OCI-M1 (cell line): ENCODE measurements at places on chromosomes 3 and 15.

DNA sequence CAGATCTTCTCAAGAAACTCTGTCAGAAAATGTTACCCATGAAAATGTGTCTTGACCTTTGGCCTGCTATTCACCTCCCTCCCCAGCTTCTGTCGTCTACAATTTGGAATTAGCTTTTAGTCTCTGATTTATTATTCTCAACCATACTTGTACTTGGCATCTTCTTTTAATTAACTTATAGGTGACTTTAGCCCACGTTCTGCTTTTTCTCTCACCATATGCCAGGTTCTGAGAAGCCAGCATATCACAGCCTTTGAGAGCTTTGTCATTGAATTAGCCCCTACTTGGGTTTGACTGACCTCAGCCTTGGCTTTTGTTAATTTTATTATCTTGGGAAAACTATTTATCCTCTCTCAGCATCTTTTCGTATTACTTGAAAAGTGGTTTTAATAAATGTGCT is 355.9 kb downstream of the OXSM start:
- DNase-seq = no peak

DNA sequence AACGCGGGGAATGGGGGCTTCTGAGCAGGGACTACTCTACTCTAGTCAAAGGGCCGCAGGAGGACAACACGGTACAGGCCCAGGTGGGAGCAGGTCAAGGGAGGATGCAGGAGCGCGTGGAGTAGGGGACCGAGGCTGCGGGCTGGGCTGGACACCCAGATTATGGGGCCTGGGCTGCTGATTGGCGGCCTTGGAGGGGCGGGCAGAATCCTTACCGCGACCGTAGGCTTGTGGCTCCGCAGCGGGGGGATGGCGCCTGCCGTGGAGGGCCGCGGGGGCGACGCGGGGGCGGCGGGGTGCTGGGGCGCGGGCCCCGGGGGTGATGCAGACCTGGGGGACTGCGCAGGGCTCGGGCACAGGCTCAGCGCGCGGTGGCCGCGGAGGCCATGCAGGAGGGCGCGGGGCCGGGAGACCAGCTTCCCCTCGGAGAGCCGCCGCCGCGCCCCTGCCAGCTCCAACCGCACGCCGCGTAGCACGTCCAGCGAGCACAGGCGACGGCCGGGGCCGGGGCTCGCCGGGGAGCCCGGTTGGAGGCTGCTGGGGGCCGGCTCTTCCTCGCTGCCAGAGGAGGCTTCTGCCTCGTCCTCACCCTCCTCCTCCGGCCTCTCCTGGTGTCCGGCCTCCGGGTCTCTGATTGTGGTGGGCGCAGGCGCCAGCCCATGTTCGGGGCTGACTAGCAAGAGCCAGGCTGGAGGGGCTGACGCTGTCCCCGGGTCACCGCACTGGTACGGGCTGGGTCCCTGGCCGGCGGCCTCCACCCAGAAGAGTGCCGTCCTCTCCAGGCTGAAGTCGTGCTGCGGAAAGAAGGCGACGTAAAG is 12.9 kb downstream of the UBAP1L start:
- no peak for DNase-seq

- DNase-seq = no peak
These were observed 20.2 kb downstream of the SEMA7A start for GRCh38 chr15:74413350-74414080.

DNA sequence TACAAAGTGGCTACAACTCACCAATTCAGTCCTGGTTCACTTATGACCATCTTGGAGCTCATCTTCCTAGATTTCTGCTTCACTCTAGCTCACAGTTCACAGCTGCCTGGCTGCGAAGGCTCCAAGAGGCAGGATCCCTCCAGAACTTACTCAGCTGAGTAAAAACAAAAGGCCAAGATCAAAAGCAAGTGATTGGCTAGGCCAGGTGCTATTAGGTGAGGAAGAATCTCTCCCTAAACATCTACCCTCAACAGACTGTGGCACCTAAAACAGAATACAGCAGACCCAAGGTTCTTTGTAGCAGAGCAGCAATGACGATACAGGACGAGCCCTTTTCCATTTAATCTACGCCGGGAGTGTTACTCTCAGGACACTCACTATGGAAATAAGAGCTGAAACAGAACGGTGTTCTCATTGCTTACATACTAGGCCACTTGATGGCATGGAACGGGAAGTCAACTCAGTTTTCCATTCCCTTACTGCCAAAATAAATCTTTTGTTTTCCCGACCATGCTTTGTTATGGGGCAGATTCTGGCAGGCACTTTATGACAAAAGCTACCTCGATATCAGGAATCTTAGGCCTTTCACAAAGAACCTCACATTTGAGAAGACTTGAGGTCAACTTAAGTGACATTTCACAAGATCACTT is 901 bp downstream of the ICE2 start:
- peak; percentile 74 for DNase-seq

- DNase-seq = no peak
These were observed 365.1 kb downstream of the MECOM start for GRCh38 chr3:169298247-169298992.

DNA sequence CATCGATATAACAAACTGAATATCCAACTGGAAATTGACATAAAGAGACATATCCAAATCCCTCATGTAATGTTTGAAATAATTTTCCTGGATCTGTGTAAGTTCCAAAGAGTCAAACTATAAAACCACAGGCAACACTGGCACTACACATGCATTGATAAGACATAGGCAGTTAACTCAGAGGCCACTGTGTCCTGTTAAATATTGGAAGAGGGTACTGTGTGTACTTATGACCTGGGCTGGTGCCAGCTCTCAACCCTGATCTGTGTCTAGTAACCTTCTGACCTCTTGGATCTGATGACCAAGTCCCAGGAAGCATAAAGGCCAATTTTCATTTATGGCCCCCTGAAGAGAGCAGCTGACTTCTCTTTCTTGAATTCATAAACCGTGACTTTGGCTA is 4.5 kb downstream of the NR1I2 start:
- DNase-seq = no peak

GRCh38 chr15:36755341-36756000 is 176.0 kb downstream of the CDIN1 start:
- DNase-seq = no peak
